GM12891 (cell line): ENCODE measurements at places on chromosomes 13 and 19.

DNA sequence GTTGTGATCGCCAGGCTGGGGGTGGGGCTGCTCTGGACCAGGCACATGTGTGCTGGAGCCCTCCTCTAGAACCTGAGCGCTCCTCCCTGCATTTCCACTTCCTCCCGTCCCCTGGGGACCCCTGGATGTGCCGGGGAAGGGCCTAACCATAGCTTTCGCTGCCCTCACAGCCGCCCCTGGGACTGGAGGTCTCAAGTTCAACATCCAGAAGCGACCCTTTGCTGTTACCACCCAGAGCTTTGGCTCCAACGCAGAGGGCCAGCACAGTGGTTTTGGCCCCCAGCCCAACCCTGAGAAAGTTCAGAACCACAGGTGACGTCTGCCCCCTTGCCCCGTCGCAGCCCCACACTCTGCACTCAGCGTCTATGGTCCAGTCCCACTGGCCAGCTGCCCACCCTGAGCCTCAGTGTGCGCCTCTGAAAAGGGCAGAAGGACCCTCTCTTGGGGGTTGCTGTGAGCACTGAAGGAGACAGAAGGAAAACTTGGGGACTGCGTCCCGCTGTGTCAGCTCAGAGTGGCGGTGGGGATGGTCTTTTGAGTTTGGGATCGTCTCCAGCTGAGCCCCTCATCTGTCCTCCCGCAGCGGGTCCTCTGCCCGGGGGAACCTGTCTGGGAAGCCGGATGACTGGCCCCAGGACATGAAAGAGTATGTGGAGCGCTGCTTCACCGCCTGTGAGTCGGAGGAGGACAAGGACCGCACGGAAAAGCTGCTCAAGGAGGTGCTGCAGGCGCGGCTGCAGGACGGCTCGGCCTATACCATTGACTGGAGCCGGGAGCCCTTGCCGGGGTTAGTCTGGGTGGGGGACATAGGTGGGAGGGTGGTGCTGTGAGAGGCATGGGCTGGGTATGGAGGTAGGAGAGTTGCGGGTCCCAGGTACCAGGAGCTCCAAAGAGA, 6.0 kb downstream of the LENG8 start:
- DNase-seq, result no peak

GRCh38 chr13:71589032-71589431, 278.0 kb downstream of the DACH1 start:
- no peak for DNase-seq

DNA sequence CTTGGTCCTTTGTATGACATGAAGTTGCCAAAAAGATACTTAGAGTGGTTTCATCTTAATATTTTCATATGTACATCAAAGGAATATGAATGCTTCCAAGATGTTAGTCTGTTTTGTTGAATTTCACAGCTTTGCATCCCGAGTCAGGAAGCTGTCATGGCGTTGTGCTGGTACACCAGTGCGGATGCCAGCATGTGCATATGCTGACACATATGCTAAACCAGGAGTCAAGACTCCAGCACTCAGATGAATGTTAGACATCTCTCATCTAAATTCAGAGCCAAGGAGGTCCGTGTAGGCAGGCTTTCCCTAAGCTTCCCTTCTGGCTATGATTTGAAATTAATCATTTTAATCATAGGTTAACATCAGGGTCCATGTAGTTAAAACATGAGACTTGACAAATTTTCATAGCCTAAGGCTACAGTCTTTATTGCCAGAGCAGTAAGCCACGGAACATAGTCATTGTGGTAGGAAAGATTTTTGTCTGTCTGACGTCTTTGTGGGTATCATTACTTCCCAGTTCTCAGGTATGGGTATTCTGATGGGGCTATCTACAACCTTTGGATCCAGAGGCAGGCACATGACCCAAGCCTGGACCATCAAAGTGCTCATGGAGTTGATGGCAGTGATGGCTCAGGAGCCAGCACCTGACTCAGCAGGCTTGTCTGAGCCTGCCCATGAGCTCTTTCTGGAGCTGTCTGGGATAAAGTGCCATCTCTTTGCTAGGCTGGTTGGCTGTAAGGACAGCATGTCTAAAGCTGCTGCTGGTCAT, 246.1 kb downstream of the KCNRG start:
- no peak for DNase-seq

GRCh38 chr19:4759388-4760284, 31.9 kb upstream of the FEM1A start:
- peak; percentile 98 for DNase-seq

- DNase-seq, result no peak
Observed at GRCh38 chr13:105491345-105491744, 1044.1 kb downstream of the EFNB2 start.

GRCh38 chr19:4115050-4115817, 8.7 kb downstream of the MAP2K2 start:
- DNase-seq, result peak; percentile 89

- DNase-seq, result no peak
Observed at GRCh38 chr13:30750036-30750435, 14.7 kb downstream of the ALOX5AP start.

- no peak for DNase-seq
Observed at GRCh38 chr13:79311386-79311785, 94.7 kb downstream of the RBM26 start.

DNA sequence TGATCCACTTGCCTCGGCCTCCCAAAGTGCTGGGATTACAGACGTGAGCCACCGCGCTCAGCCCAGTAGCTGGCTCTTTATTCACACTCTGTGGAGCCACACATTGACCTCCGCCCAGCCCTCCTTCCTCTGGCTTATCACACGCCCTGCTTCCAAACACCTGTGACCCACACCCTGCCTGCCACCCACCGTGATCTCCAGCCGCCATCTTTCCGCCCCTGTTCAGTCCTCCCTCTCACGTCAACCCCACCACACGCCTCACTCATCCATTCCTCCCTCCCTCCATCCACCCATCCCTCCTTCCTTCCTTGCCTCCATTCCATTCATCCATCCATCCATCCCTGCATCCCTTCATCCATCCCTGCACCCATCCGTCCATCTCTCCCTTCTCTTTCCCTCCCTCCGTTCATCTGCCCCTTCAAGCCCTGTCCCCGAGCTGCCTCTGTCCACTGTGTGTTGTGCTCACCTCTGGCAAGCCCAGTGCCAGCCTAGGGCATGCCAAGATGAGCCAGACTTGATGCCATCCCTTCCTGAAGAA, 17.6 kb downstream of the ZNF296 start:
- no peak for DNase-seq

- no peak for DNase-seq
Observed at GRCh38 chr13:52929846-52930245, 81.4 kb upstream of the PCDH8 start.

GRCh38 chr13:77506874-77507273, 28.6 kb upstream of the SCEL start:
- no peak for DNase-seq
